ENCODE measurements at places on chromosomes 16 and 17. TPM values are rescaled to one million over a fixed set of nuclear protein-coding genes. Genes with fewer than 3 reads are reported as not detected.

The PRAC1 gene
- not detected for total RNA-seq

The TPSD1 gene
- total RNA-seq = not detected

The CSF3 gene
- 1.4 TPM for total RNA-seq

- DNase-seq = peak; percentile 89
These were observed 19.8 kb downstream of the SMTNL2 start for GRCh38 chr17:4604111-4604644.

GRCh38 chr17:76119409-76120371 is 16.1 kb upstream of the EXOC7 start:
- peak; percentile 66 for DNase-seq

- peak; percentile 94 for DNase-seq
These were observed 50.9 kb downstream of the CDH11 start for GRCh38 chr16:65070831-65071432.

GRCh38 chr16:50742576-50743200 is 802 bp downstream of the CYLD start:
- DNase-seq = no peak

- DNase-seq = peak; percentile 97
These were observed 25.6 kb upstream of the MRPS23 start for GRCh38 chr17:57875290-57876022.
